ENCODE measurements at places on chromosomes 6 and 20.

GRCh38 chr20:53238121-53238660, 266.0 kb downstream of the TSHZ2 start:
- DNase-seq, result no peak

- DNase-seq, result no peak
Observed at GRCh38 chr6:106026748-106027715, 59.1 kb upstream of the PRDM1 start.

- DNase-seq, result no peak
Observed at GRCh38 chr6:169738976-169739529, 12.3 kb downstream of the DYNLT2 start.

DNA sequence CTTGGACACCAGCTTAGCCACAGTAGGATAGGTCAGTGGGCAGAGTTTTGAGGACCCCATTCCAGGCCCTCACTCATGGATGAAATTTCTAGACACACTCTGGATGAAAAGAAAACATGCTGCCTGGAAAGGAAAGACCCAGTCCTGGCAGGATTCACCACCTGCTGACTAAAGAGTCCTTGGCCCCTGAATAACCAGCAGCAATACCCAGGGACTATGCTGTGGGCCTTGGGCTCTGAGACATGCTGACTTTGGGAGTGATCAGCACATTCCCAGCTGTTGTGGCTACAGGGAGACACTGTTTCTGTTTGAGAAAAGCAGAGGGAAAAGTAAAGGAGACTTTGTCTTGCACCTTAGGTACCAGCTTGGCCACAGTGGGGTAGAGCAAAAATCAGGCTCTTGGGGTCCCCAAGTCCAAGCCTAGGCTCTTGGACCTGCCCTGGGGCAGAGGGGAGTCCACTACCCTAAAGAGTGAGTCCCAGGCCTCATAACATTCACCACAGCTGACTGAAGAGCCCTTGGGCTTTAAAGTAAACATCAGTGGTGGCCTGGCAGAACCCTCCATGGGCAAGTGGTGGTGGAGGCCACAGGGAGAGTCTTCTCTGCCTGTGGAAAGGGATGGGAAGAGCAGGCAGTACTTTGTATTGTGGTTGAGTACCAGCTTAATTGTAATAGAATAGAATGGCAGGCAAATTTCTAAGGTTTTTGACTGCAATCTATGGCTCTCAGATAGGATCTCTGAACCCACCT, 516.8 kb downstream of the BCKDHB start:
- DNase-seq, result no peak

- no peak for DNase-seq
Observed at GRCh38 chr6:142612956-142613355, 311.1 kb downstream of the ADGRG6 start.

- DNase-seq, result no peak
Observed at GRCh38 chr6:149224399-149224798, 93.1 kb upstream of the TAB2 start.

Measured in HuH-7 (cell line).